ENCODE measurements at places on chromosomes 2 and 18. TPM values are rescaled to one million over a fixed set of nuclear protein-coding genes. Genes with fewer than 3 reads are reported as not detected.

DNA sequence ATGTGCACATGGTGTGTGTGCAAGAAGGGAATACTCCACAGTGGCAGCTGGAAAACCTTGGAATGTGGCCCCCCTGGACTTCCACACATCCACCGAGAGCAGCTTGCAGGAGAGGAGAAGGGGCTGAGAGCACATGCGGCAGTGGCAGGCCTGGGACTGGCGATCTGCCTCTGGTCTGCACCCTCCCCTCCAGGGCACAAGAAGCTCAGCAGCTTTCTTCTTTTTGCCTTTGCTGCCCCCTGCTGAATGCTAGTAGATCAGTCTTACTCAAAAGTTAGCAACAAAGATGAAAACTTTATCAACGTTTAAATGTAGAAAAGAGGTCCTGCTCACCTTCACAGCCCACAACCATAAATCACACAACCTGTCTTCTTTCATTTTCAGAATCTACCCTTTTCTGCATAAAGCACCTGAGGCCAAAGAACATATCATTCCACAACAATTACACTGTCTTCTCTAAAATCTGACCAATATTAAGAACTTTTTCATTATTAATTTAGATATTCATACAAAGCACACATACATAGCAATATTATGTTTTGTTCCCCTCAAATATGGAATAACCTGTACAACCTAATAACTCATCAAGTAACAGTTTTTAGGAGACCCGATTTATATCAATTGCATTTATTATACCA is 34.6 kb downstream of the TGFBRAP1 start:
- H3K27ac ChIP-seq = no peak overlapping the region
- DNase-seq = peak; percentile 82
- peaks cover 45% of the 10 kb centered on the region for H3K36me3 ChIP-seq
- H3K27me3 ChIP-seq = no peaks in the 10 kb centered on the region

GRCh38 chr2:30789670-30790210 is 17.5 kb downstream of the CAPN13 start:
- H3K36me3 ChIP-seq = no peaks in the 10 kb centered on the region
- H3K4me1 ChIP-seq = no peaks in the 10 kb centered on the region
- H3K27ac ChIP-seq = no peak overlapping the region
- no peak overlapping the region for H3K4me3 ChIP-seq

GRCh38 chr2:205984381-205984780 is 101.6 kb downstream of the INO80D start:
- no peaks in the 10 kb centered on the region for H3K36me3 ChIP-seq
- H3K4me1 ChIP-seq = no peaks in the 10 kb centered on the region
- no peaks in the 10 kb centered on the region for H3K27me3 ChIP-seq
- H3K27ac ChIP-seq = no peak overlapping the region
- no peak overlapping the region for H3K4me3 ChIP-seq
- no peak for DNase-seq

GRCh38 chr2:43612944-43613343 is 17.1 kb upstream of the THADA start:
- no peak overlapping the region for H3K4me3 ChIP-seq
- H3K36me3 ChIP-seq = no peaks in the 10 kb centered on the region
- H3K27ac ChIP-seq = no peak overlapping the region
- no peaks in the 10 kb centered on the region for H3K4me1 ChIP-seq
- H3K27me3 ChIP-seq = no peaks in the 10 kb centered on the region

DNA sequence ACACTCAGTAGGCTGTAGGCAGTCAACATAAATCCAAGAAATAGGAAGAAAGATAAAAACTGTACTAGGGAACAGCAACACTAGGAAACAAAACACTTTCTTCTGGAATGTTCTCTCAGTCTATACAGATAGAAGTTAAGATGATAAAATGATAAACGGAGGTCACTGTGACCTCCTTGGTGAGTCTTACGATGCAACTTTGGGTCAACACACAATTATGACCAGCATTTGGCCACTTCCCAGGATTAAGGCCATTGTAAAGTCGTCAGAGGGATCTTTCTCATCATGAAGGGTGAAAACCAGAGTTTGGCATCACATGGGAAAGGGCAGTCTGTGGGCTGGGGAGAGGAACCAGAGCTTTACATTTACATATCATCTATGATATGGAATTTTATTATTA is 33.4 kb downstream of the LAMA3 start:
- H3K4me1 ChIP-seq = no peaks in the 10 kb centered on the region
- no peak overlapping the region for H3K4me3 ChIP-seq
- no peak for DNase-seq

GRCh38 chr2:82143343-82143742 is 1838.8 kb upstream of the LRRTM1 start:
- H3K4me3 ChIP-seq = no peak overlapping the region
- no peak overlapping the region for H3K27ac ChIP-seq
- H3K27me3 ChIP-seq = no peaks in the 10 kb centered on the region
- H3K4me1 ChIP-seq = no peaks in the 10 kb centered on the region
- no peaks in the 10 kb centered on the region for H3K36me3 ChIP-seq
- no peak for DNase-seq

GRCh38 chr2:202171241-202171825 is 67.1 kb downstream of the SUMO1 start:
- peak overlapping the region; percentile 42 for H3K4me3 ChIP-seq
- DNase-seq = peak; percentile 75
- H3K4me1 ChIP-seq = no peaks in the 10 kb centered on the region
- no peak overlapping the region for H3K27ac ChIP-seq
- H3K27me3 ChIP-seq = no peaks in the 10 kb centered on the region
- no peaks in the 10 kb centered on the region for H3K36me3 ChIP-seq

HOXD9 gene
- not detected for total RNA-seq

LIPG gene
- total RNA-seq = 6.1 TPM

DNA sequence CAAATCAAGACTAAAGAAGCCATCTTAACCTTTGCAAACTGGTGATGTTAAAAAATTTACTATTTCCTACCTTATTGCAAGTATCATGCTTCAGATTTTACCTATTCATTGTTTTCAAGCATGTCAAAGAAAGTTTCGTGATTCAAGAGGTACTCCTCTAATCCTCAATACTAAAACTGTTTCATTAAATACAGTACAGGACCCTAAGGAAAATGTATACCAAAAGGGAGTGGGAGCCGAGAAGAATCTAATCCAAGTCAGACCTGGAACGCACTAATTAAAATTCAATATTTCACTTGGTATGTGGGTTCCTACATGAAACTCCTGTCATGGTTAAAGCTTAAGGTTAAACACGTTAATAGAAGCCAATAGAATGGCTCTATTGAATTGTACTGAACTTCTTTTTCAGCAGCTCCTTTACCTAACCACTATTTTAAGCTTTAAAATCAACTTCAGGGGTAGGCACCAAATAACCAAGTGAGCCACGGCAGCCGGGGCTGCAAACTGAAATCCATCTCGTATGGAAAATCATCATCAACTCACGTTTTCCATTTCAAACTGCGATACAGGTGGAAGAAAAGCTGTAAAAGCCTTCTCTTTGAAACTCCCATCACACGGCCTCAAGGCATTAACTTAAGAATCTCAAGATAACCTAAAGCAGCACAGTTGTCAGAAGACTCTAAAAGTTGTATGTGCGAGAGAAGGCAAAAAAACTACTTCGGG is 188.8 kb downstream of the ZEB2 start:
- no peaks in the 10 kb centered on the region for H3K27me3 ChIP-seq
- H3K4me1 ChIP-seq = peaks cover 6% of the 10 kb centered on the region
- H3K36me3 ChIP-seq = no peaks in the 10 kb centered on the region
- DNase-seq = no peak

- H3K36me3 ChIP-seq = peaks cover 63% of the 10 kb centered on the region
- peak overlapping the region; percentile 13 for H3K4me3 ChIP-seq
- no peaks in the 10 kb centered on the region for H3K4me1 ChIP-seq
- no peak for DNase-seq
- H3K27me3 ChIP-seq = no peaks in the 10 kb centered on the region
Observed at GRCh38 chr2:74425523-74425922, 4.0 kb downstream of the WDR54 start.

DNA sequence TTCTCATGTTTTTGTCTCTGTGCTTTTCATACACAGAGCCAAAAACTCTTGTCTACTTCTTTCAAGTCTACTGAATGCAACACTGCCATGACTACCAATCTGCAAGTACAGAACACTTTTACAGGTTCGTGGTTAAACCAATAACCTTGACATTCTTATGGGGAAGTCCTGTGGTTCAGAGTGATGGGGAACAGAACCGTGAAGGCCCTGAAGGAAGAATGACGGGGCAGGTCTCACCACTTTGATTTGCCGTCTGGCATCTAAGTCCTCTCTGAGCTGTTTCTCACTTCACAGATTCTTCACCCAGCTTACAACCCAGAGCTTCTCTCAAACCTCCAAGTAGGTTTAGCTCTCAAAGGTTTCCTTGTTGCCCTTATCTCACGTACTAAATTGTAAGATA is 117.5 kb upstream of the SNTG2 start:
- no peak for DNase-seq
- H3K27ac ChIP-seq = no peak overlapping the region
- no peaks in the 10 kb centered on the region for H3K4me1 ChIP-seq

DNA sequence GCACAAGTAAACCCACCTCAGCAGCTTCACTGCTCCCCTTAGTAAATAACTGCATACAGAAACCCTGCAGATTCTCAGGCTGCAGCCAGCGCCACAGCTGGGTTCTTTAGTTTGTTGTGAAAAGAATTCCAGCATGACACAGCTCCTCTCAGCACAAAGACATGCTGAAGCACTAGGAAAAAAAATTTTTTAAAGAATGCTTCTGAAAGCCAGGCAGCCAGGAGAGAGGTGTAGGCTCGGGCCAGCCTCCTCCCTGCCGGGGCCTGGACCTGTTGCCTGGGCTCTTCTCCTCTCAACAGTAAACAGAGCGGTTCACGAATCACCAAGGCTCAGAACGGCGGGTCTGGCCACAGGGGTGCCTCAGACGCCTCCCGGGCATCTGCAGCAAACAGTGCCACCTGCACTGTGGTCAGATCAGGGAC is 95.7 kb upstream of the POU3F3 start:
- peak; percentile 89 for DNase-seq
- peaks cover 17% of the 10 kb centered on the region for H3K36me3 ChIP-seq
- H3K4me1 ChIP-seq = peaks cover 4% of the 10 kb centered on the region
- H3K27ac ChIP-seq = peak overlapping the region; percentile 82

VWA3B gene
- not detected for total RNA-seq

GRCh38 chr2:199581408-199581807 is 123.7 kb upstream of the SATB2 start:
- H3K27ac ChIP-seq = no peak overlapping the region
- H3K4me3 ChIP-seq = peak overlapping the region; percentile 73
- H3K4me1 ChIP-seq = peaks cover 9% of the 10 kb centered on the region
- no peak for DNase-seq

DNA sequence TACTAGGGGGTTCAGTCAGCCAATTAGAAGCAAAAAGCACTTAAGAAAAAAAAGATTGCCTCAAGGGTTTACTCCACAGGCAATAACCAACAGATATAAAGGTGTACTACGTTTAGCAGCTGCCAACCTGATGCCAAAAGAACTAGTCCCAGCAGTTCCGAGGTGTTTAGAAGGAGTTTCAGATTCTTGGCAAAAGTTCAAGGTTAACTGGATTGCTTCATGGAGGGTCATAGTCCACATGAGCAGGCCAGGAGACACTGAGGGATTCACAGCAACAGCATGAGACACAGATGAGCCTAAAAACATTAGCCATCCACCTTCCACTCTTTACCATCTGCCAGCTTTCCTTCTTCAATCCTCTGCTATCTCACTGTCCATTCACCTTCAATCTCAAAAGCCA is 4.9 kb upstream of the DNAH7 start:
- H3K36me3 ChIP-seq = no peaks in the 10 kb centered on the region
- H3K27ac ChIP-seq = no peak overlapping the region
- no peak overlapping the region for H3K4me3 ChIP-seq
- H3K4me1 ChIP-seq = 0 out of 2 replicates have a peak, but pooled peaks cover 3% of the 10 kb centered on the region
- DNase-seq = no peak
- H3K27me3 ChIP-seq = no peaks in the 10 kb centered on the region

DNA sequence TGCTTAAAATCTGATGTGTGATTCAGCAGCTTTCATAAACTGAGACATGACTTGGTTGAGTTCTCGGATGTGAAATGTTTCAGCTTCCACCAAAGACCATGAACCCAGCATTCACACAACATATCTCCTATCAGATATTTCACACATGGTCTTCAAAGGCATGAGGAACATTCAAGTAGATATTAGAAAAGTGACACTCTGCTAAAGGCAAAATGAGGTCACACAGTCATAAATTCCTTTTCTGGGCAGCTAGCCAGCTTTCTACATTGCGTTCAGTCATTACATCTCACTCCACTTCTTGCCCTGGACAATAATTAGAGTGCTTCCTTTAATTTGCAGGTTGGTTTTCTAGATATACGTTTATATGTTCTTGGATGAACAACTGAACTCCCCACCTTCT is 96.7 kb downstream of the GAREM1 start:
- no peak for DNase-seq
- H3K27me3 ChIP-seq = no peaks in the 10 kb centered on the region
- no peaks in the 10 kb centered on the region for H3K36me3 ChIP-seq
- H3K4me3 ChIP-seq = no peak overlapping the region

- no peak for DNase-seq
- no peaks in the 10 kb centered on the region for H3K36me3 ChIP-seq
- no peaks in the 10 kb centered on the region for H3K27me3 ChIP-seq
- H3K4me3 ChIP-seq = no peak overlapping the region
Observed at GRCh38 chr2:236910781-236911495, 174.8 kb upstream of the COPS8 start.

- H3K27me3 ChIP-seq = no peaks in the 10 kb centered on the region
- H3K36me3 ChIP-seq = no peaks in the 10 kb centered on the region
- no peaks in the 10 kb centered on the region for H3K4me1 ChIP-seq
Observed at GRCh38 chr2:217307023-217307422, 447.2 kb upstream of the TNP1 start.

POTEJ gene
- not detected for total RNA-seq

DNA sequence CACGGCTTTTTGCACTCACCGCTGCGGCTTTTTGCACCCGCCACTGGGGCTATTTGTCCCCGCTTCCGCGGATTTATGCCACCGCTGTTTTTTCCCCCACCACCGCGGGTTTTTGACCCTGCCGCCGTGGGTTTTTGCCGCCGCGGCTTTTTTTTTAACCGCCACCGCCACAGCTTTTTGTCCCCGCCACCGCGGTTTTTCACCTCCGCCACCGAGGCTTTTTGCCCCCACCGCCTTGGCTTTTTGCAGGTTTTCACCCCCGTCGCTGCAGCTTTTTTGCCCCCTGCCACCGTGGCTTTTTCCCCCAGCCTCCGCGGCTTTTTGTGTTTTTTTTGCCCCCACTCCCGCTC is 2796.7 kb upstream of the TEKT4 start:
- peaks cover 4% of the 10 kb centered on the region for H3K36me3 ChIP-seq
- H3K27ac ChIP-seq = no peak overlapping the region
- no peaks in the 10 kb centered on the region for H3K4me1 ChIP-seq
- no peak overlapping the region for H3K4me3 ChIP-seq
- H3K27me3 ChIP-seq = no peaks in the 10 kb centered on the region

GRCh38 chr18:55405475-55405874 is 182.5 kb downstream of the TCF4 start:
- H3K27ac ChIP-seq = no peak overlapping the region
- H3K4me3 ChIP-seq = no peak overlapping the region
- no peaks in the 10 kb centered on the region for H3K27me3 ChIP-seq
- DNase-seq = no peak
- H3K4me1 ChIP-seq = peaks cover 6% of the 10 kb centered on the region

- peaks cover 13% of the 10 kb centered on the region for H3K36me3 ChIP-seq
- no peak for DNase-seq
Observed at GRCh38 chr2:101909760-101910159, 82.0 kb upstream of the IL1R2 start.

Data from H9 (cell line).